Lung (tissue), 17 donors: ENCODE measurements at places on chromosomes 2 and 18. TPM values are rescaled to one million over a fixed set of nuclear protein-coding genes. Genes with fewer than 3 reads are reported as not detected.

CTIF gene
- 45.7 TPM for total RNA-seq

INPP5D gene
- 26.1 TPM for total RNA-seq

ANKRD30BL gene
- total RNA-seq, result 3.8 TPM

HEATR5B gene
- total RNA-seq, result 25.1 TPM

POTEI gene
- 0.28 TPM for total RNA-seq

SFT2D3 gene
- total RNA-seq, result 11.0 TPM

SERPINB10 gene
- total RNA-seq, result 0.64 TPM

CNGA3 gene
- 0.23 TPM for total RNA-seq

CDK5R2 gene
- total RNA-seq, result 0.17 TPM

RNU2-63P gene
- total RNA-seq, result 3.9 TPM

CHMP1B gene
- 36.0 TPM for total RNA-seq

ANAPC1 gene
- 64.4 TPM for total RNA-seq

IL1R1 gene
- 111 TPM for total RNA-seq

UGP2 gene
- total RNA-seq, result 139 TPM

EFHD1 gene
- total RNA-seq, result 2.2 TPM

CCDC74B gene
- total RNA-seq, result 11.7 TPM

FSHR gene
- total RNA-seq, result not detected

REG1B gene
- not detected for total RNA-seq

LCT gene
- not detected for total RNA-seq

MAP3K20 gene
- 71.6 TPM for total RNA-seq

PCARE gene
- total RNA-seq, result not detected

ABI2 gene
- 39.4 TPM for total RNA-seq

RMDN2 gene
- total RNA-seq, result 37.9 TPM

NRP2 gene
- 87.8 TPM for total RNA-seq

ABHD1 gene
- 0.74 TPM for total RNA-seq

CTDSP1 gene
- 155 TPM for total RNA-seq

LYPD6 gene
- 6.3 TPM for total RNA-seq

DCDC2C gene
- total RNA-seq, result 0.37 TPM

UPP2 gene
- not detected for total RNA-seq

TP53I3 gene
- total RNA-seq, result 56.3 TPM

RESP18 gene
- total RNA-seq, result not detected

IL36A gene
- total RNA-seq, result not detected

FRZB gene
- 2.0 TPM for total RNA-seq

ACTG2 gene
- 82.9 TPM for total RNA-seq

CCDC178 gene
- total RNA-seq, result 0.94 TPM

IMPACT gene
- total RNA-seq, result 29.0 TPM

ACAA2 gene
- 40.9 TPM for total RNA-seq

EGR4 gene
- total RNA-seq, result not detected

SIX2 gene
- 0.46 TPM for total RNA-seq

CNTNAP5 gene
- total RNA-seq, result 0.06 TPM

KCNF1 gene
- total RNA-seq, result 0.34 TPM

UGT1A8 gene
- total RNA-seq, result 0.26 TPM

CFAP53 gene
- total RNA-seq, result 5.3 TPM

TUBA3E gene
- not detected for total RNA-seq

ADGRF3 gene
- 0.28 TPM for total RNA-seq

DDX18 gene
- 60.0 TPM for total RNA-seq

IL1RN gene
- 18.2 TPM for total RNA-seq

CRYGD gene
- total RNA-seq, result not detected

ZEB2 gene
- total RNA-seq, result 332 TPM

PRSS56 gene
- total RNA-seq, result not detected

CYTIP gene
- 37.4 TPM for total RNA-seq

SNORC gene
- 0.97 TPM for total RNA-seq

RBKS gene
- 5.0 TPM for total RNA-seq

AFF3 gene
- 24.3 TPM for total RNA-seq

SERPINB8 gene
- total RNA-seq, result 5.7 TPM

UGT1A10 gene
- not detected for total RNA-seq

RFX8 gene
- 0.88 TPM for total RNA-seq

DCTN1 gene
- total RNA-seq, result 98.4 TPM
